ELF-1 (cell line): ENCODE measurements at places on chromosomes 7 and 10.

DNA sequence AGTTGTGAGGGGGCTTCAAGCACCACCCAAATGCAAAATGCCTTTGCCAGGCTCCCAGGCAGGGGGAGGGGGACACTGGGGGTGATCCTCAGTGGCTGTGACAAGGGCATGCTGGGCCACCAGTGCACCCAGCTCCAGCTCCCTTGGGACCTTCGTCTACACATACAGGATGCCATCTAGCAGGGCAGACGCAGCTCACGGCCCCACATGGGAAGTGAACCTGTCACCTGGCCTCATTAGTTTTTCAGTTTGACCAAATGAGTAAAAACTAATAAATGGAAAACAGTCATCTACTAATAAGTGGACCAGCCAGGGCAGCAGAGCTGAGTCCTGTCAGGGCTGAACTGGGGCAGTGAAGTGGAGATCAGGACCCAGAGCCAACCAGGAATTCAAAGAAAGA is 50.2 kb downstream of the TLL2 start:
- DNase-seq = no peak

DNA sequence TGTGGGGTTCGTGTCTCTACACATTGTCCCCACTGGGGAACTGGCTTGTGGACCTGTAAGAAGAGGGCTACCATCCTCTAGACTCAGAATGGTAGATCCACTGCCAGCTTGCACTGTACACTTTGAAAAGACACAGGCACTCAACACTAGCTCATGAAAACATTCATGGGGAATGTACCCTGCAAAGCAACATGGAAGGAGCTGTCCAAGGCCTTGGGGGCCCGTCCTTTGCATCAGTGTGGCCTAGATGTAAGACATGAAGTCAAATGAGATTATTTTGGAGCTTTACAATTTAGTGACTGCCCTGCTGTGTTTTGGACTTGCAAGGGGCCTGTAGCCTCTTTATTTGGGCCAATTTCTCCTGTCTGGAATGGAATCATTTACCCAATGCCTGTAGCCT is 399.0 kb upstream of the PCDH15 start:
- DNase-seq = no peak

GRCh38 chr10:107477266-107477665 is 312.8 kb upstream of the SORCS1 start:
- DNase-seq = no peak

- DNase-seq = no peak
Observed at GRCh38 chr7:74126220-74126880, 42.7 kb downstream of the LIMK1 start.

- no peak for DNase-seq
Observed at GRCh38 chr7:55476852-55477780, 95.2 kb downstream of the VOPP1 start.

DNA sequence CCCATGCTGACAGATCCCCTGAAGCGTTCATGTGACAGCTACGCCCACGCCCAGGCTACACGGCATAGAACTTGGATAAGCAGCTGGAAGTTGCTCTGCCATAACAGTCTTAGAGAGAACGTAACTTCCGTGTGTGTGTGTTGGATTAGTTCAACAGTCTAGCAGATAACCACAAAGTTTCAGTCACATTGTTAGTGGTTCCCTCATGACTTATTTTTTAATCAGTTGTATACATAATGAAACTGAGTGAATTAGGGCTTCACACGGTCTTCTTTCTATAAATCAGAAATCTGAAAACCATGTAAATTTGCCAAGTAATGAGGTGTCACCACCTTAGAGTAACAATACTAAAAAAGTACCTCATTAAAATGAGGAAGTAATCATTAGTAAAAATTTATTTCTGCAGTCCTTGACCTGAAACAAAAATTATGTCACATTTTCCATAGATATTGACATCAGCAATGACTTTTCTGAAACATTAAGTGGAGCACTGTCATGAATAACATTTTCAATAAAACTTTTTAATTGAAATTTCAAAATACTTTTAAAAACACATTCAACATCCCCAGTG is 21.7 kb upstream of the MACC1 start:
- no peak for DNase-seq
